ENCODE measurements at places on chromosomes 3 and 15.

DNA sequence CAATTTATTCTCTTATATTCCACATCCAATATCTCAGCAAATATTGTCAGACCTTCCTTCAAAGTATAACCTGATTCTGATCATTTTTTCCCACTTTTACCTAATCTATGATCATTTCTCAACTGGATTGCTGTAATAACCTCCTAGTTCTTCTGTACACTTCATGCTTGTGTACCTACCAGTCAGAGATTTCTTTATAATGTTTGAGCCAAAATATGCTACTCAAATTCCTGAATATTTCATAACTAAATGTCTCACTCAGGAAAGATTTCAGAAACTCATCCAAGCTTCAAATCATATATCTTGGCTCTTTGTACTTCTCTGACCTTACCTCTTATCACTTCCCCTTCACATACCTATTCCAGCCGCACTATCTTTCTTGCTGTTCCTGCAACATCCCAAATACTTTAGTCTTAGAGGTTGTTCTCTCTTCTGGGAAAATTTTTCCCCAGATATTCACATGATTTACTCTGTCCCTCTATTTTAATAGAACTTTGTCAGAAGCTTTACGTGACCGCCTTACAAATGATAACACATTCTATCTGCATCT lies 20.0 kb downstream of the BCHE start:
- no peak for DNase-seq

DNA sequence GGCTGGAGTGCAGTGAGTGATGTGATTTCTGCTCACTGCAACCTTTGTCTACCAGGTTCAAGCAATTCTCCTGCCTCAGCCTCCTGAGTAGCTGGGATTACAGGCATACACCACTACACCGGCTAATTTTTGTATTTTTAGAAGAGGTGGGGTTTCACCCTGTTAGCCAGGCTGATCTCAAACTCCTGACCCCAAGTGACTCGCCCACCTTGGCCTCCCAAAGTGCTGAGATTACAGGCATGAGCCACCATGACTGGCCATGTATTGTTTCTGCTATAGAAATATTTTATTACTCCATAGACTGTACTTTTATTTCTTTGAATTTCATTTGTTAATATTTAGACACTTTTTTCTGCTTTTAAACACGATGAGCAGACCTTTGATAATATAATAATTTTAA lies 60.4 kb downstream of the GTF2E1 start:
- no peak for DNase-seq

- no peak for DNase-seq
Observed at GRCh38 chr3:127732303-127732702, 59.6 kb downstream of the ABTB1 start.

DNA sequence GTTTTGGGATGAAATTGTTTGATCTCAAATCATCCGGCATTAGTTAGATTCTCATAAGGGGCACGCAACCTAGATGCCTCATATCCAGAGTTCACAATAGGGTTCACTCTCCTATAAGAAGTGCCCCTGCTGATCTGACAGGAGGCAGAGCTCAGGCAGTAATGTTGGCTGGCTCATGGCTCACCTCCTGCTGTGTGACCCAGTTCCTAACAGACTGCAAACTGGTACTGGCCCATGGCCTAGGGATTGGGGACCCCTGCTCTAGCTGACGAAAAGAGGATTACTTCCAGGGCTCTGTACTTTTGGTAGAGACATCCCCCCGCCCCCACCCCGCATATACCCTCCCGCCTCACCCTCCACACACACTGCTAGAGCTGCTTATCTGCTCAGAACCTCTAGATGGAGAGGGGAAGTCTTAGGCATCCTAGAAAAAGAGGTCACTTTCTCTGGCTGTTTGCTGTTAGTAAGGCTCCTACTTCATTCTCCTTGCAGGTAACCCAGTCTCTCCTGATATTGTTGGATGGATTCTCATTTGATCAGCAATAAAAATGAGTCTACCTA lies 923.1 kb downstream of the CADM2 start:
- no peak for DNase-seq

- DNase-seq: no peak
Observed at GRCh38 chr3:4864503-4864902, 114.7 kb upstream of the BHLHE40 start.

DNA sequence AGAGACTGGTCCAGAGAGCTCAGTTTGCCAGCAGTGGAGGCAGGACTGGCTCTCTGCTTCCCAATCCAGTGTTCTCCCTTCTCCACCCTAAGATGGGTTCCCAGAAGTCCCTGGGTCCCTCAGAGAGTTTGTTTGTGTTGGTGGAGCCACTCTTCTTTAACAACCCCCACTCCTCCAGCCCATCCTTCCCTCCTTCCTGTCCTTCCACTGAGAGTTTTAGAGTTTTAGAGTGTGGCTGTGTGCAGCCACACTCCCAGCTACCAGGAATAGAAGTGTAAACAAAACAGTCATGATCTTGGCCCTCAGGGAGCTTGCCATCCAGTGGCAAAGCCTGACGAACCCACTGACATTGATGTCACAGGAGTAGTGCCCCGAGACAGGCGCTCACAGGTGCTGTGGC lies 12.5 kb upstream of the FBLN2 start:
- DNase-seq: no peak

GRCh38 chr3:31533169-31534064 lies 692 bp downstream of the STT3B start:
- peak; percentile 61 for DNase-seq

- DNase-seq: no peak
Observed at GRCh38 chr3:31219131-31219843, 313.4 kb upstream of the STT3B start.

GRCh38 chr3:15941958-15942357 lies 144.2 kb upstream of the ANKRD28 start:
- DNase-seq: no peak

DNA sequence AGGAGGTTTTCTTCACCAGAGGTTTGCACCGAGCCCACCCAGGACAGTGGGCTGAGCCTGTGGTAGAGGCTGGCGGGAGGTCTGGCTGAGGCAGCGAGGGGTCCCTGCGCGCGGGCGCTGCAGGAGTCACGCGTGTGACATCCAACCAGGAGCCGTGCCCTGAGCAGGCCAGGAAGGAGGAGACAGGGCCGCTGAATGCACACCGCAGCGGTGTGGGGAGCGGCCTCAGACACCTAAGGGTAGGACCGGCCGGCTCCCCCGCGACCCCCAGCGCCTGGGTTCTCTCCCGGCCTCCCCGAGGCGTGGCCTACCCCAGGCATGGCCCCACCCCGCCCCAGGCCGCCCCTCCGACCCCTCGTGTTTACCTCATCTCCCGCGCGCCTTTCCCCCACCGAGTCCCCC lies 412 bp downstream of the SLC41A3 start:
- DNase-seq: peak; percentile 47

GRCh38 chr3:7728566-7729519 lies 772.8 kb upstream of the LMCD1 start:
- DNase-seq: no peak

- DNase-seq: no peak
Observed at GRCh38 chr15:61828008-61828407, 232.2 kb downstream of the VPS13C start.

- DNase-seq: no peak
Observed at GRCh38 chr3:127691974-127692373, 19.2 kb downstream of the ABTB1 start.

DNA sequence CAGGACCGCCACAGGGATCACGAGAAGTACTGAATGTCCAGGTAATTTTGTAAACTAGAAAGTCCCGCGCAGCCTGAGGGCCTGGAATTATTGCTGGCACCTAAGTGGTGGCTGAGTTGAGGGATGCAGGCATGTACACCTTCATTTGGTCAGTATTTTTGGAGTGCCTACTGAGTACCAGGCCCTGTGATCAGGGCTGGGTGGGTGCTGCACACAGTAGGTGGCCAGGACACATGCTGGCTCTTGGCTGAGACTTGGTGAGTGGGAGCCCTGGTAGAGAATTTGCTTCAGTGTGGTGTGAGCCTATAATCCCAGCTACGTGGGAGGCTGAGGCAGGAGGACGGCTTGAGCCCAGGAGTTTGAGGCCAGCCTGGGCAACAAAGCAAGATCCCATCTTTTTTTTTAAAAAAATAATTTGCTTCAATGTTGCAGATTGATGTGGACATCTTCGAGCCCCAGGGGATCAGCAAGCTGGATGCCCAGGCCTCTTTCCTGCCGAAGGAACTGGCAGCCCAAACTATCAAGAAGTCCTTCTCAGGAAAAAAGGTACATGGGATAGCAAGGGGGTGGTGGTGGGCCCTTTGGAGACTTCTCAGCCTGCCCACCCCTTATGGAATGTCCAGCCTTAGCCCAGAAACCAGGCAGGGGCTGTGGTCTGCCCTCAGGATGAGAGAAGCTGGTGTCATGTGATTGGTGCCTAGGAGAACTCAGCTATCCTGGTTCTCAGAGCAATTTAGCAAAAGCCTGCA lies 2.6 kb downstream of the ITIH1 start:
- DNase-seq: no peak

DNA sequence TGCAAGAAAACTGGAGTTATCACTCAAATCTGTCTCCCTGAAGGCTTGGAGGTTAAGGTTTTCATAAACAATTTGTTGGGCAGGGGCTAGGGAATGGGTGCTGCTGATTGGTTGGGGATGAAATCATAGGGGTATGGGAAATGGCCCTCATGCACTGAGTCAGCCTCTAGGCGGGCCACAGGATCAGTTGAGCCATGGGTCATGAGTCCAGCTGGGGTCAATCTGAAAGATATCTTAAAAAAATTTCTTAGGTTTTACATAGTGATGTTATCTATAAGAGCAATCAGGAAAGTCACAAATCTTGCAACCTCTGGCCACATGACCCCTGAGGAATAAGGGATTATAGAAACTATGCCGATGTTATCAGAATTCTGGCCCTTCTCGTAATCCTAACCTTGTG lies 491.7 kb downstream of the ZIC1 start:
- no peak for DNase-seq

- DNase-seq: no peak
Observed at GRCh38 chr3:148095962-148096361, 601.7 kb upstream of the AGTR1 start.

- DNase-seq: peak; percentile 24
Observed at GRCh38 chr3:98657457-98657856, 64.0 kb upstream of the CPOX start.

GRCh38 chr15:61315471-61315870 lies 86.4 kb upstream of the RORA start:
- DNase-seq: no peak

- no peak for DNase-seq
Observed at GRCh38 chr15:79918278-79918677, 21.5 kb upstream of the MTHFS start.

GRCh38 chr3:129014148-129014547 lies 13.0 kb downstream of the EFCC1 start:
- no peak for DNase-seq

DNA sequence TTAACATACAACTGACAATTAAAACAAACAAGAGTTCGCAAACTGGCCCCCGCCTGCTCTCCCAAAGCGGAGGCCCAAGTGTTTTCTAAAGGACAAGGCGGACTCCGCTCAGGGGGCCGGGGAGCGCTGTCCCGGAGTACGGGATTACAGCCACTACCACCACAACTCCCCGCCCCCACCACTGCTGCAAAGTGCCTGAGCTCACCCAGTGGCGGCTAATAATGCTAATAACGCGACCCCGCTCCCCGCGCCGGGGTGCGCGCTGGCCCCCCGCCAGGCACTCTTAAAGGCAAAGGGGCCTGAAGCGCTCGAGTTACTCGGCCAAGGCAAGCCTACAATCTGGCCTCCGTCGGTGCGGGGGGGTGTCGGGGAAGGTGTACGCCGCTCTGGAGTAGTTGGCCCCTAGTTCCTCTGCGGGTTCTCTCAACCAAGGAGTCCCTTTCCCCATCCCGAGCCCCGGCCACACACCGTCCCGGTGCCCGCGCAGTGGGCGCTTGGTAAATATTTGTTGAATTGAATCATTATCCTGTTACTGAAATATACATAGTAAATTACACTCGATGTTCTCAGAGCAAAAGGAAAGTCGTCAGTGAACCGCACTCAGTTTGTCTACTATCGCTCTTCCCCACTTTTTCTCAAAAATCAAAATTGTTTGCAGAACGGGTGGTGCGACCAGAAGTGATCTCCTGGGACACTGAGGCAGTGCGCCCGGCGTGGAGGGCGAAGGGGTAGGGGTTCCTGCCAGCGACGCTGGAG lies 827 bp downstream of the WNT5A start:
- DNase-seq: no peak

DNA sequence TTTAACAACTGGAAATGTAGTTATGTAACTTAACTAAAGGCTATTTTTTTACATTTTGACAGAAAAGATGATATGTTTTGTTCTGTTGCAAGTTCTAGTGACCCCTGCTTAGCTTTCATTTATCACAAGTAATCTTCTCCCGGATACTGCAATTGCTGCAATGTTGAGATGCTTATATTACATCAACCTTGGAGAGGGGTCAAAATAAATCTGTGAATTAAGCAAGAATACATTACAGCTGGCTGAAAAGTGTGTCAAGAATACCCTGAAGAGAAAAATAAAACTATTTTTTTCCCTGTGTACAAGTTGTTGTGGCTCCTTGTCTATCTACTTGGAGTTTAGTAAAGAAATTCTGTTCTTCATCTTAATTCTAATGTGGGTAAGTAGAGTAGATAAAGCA lies 232.1 kb upstream of the GOLIM4 start:
- DNase-seq: no peak

GRCh38 chr15:43105077-43105736 lies 631 bp downstream of the UBR1 start:
- DNase-seq: peak; percentile 46

- DNase-seq: no peak
Observed at GRCh38 chr3:47617086-47618010, 38.7 kb upstream of the CSPG5 start.

GRCh38 chr15:75834021-75834420 lies 9.2 kb upstream of the UBE2Q2 start:
- DNase-seq: no peak

DNA sequence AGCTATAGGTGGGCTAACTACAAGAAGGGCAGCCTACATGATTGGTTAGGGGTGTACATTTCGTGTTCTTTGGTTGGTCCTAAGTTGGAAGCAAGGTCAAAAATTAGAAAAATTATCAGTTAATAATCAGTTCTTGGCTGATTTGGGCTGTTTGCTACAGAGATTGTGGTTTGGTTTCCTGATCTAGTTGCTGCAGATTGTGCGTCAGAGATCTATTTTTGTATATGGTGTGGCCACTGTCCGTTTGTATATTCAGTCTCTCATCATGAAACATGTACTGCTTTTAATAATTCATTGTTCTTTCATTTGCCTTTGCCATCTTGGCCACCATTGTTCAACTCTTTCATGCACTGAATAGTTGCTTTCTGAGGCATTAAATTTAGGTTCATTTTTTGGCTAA lies 80.9 kb downstream of the LRRC3B start:
- no peak for DNase-seq

- no peak for DNase-seq
Observed at GRCh38 chr15:90022345-90022744, 21.2 kb downstream of the ZNF710 start.

Measured in CD4-positive, alpha-beta T cell treated with Interleukin-10 for 1 hour (primary cell).